ENCODE measurements at places on chromosomes 6 and 20. TPM values are rescaled to one million over a fixed set of nuclear protein-coding genes. Genes with fewer than 3 reads are reported as not detected.
A peak's percentile ranks its signal among the peaks of the same experiment; 100 is the strongest.

GRCh38 chr6:170476360-170476759, 76.7 kb downstream of the PSMB1 start:
- DNase-seq: no peak

DNA sequence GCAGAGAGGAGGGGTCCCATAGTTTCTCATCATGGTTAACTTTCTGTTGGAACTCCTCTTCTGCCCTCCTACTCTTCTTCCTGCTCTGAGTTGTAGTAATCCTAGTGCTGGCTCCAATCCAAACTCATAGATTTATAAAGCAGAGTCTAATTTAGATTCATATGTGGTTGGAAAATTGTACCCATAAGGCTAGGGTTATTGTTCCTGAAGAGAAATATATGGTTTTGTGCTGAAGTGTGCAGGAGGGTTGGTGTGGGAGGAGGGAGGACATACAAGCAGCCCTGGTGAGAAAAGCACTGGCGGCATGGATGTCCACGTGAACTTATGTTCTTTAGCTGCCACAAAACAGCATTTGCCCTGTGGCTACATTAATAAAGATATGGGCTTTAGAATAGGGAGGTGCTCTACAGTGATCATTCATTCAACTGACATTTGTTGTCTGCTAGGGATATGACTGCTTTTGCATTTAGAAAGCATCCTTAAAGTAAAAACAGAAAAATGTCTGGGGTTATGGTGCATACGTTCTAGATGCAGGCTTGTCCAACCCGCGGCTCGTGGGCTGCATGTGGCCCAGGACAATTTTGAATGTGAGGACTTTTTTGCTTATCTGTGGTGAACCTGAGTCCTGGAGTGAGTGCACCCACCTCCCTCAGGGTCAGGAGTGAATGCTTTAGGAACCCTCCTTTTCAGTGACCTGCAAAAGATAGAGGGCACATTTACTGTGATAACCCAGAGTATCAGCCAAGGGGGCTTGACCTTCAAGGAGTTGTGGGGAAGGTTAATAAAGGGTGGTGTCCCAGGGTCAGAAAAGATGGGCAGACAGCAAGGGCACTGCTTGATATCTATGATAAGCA, 4.1 kb downstream of the HLA-A start:
- no peak for DNase-seq

- no peak for DNase-seq
These were observed 13.4 kb upstream of the CPNE5 start for GRCh38 chr6:36852481-36853147.

DNA sequence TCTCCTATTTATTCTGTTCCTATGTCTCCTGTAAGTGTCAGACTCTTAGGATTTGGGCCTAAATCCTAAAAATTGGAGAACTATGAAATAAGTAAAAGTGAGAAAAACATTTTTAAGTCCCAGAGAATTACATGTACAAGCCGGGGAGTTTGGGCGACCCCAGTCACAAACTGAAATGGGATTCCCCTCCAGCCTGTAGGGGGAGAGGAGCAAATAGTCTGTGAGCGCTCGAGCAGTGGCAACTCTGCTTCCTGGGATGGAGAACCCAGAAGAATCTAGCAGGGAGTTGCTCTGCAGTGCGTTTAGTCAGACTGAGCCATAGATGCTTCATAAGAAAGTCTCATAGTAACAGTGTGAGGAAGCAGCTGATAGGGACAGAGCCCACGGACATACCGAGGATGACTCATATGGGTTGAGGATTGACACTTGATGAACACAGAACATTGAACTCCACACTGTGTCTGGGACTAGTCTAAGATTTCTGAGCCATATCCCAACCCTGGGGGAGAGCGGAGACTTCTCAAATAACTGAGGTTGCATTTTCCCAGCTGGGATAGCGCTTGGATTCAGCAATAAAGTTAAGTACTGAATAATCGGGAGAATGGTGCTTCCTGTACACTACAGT, 437.2 kb downstream of the BCKDHB start:
- no peak for DNase-seq

Gene OPRM1
- total RNA-seq: not detected

DNA sequence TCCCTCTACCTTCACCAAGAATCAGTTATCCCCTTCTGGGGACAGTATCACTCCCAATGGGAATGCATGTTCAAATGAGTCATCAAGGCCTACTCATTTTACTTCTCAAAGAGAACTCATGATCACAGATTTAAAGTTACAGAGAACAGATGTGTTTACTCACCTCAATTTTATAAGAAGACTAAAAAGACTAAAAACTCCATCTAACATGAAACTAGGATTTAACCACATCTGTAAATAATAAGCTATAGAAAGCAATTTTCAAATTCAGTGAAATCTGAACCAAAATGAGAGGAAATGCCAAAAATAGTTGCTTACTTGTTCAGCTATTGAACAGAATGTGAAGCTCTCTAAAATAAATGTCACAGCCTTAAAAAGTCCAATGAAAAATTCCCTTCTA, 300.1 kb upstream of the KCNQ5 start:
- DNase-seq: no peak

DNA sequence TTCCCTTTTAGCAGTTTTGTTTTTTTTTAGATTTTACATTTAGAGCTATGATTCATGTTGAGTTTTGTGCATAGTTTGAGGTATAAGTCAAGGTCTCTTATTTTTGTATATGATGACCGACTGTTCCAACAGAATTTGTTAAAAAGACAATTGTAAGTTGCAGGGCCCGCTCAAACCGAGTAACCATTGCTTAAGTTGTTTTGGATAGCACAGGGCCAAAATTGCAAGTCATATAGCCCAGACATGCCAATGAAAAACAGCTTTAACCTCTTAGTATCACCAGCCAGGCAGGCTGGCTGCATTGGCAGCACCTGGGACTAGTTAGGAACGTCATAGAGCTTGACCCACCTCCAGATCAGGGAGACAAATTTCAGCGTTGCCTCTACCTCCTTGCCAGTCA, 47.3 kb downstream of the PFDN4 start:
- DNase-seq: no peak

GRCh38 chr20:20915844-20916243, 190.3 kb downstream of the LINC00237 start:
- DNase-seq: no peak

Gene C6orf52
- not detected for total RNA-seq

Gene NHSL1
- total RNA-seq: 0.86 TPM

Gene PPP1R14C
- not detected for total RNA-seq

GRCh38 chr20:25280051-25280573, 32.2 kb downstream of the PYGB start:
- DNase-seq: peak; percentile 1

GRCh38 chr6:56227071-56227879, 20.1 kb downstream of the COL21A1 start:
- DNase-seq: no peak

Gene TRIM40
- 3.5 TPM for total RNA-seq

- no peak for DNase-seq
These were observed 10.6 kb downstream of the NRN1 start for GRCh38 chr6:5995949-5996713.

- no peak for DNase-seq
These were observed 43.0 kb downstream of the TSPYL4 start for GRCh38 chr6:116210750-116211425.

Gene TDP2
- 42.0 TPM for total RNA-seq

- no peak for DNase-seq
These were observed 6.6 kb upstream of the TP53RK start for GRCh38 chr20:46695892-46696291.

GRCh38 chr20:6142348-6142993, 19.6 kb upstream of the FERMT1 start:
- DNase-seq: no peak

- no peak for DNase-seq
These were observed 226.1 kb downstream of the BCAS1 start for GRCh38 chr20:53844259-53844658.

GRCh38 chr6:116190550-116190949, 63.3 kb downstream of the TSPYL4 start:
- DNase-seq: no peak

GRCh38 chr6:5282191-5282623, 20.9 kb downstream of the FARS2 start:
- no peak for DNase-seq

Gene MYLIP
- total RNA-seq: 229 TPM

- no peak for DNase-seq
These were observed 3.4 kb upstream of the SULF2 start for GRCh38 chr20:47788741-47789080.

DNA sequence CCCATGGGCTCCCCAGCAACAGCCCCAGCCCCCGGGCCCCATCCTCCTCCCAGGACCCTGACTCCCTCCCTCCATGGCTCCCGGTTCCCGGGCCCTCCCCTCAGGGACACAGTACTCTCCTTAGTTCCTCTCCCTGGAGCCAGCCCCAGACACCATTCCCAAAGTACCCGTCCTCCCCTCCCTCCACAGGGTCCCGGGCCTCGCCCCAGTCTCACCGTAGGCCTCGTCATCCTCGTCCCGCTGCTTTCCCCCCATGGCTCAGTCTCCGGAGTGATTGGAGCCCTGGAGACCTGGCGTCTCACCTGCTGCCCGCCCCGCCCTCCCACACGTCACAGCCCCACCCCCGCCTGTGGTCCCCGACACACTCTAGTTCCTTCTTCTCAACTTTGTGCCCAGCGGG, at the start of gene SLC44A4:
Gene SLC44A4, minus strand, starts transcription at position 272 of the 400 bp plus-strand sequence. Its CDS starts 17 bp downstream, at position 255.
- DNase-seq: no peak

- DNase-seq: no peak
These were observed 932 bp upstream of the EZR start for GRCh38 chr6:158819977-158820622.

Gene SAMD10
- total RNA-seq: 17.2 TPM

DNA sequence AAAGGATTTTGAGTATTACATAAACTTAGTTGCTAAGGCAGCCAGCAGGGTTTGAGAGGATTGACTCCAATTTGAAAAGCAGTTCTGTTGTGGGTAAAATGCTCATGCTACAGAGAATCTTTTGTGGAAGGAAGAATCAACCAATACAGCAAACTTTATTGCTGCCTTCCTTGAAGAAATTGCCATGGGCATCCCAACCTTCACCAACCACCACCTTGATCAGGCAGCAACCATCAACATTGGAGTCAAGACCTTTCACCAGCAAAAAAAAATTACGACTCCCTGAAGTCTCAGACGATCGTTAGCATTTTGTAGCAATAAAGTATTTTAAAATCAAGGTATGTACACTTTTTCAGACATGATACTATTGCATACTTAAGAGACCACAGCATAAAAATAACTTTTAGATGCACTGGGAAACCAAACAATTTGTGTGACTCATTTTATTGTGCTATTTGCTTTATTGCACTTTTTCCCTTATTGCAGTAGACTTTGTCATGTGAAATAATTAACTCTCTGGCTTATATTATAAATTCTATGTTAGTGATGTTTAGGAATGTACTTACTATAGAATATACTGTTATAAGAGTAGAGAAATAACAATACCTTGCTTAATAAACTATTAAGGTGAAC, 390.8 kb downstream of the CDKAL1 start:
- DNase-seq: no peak

DNA sequence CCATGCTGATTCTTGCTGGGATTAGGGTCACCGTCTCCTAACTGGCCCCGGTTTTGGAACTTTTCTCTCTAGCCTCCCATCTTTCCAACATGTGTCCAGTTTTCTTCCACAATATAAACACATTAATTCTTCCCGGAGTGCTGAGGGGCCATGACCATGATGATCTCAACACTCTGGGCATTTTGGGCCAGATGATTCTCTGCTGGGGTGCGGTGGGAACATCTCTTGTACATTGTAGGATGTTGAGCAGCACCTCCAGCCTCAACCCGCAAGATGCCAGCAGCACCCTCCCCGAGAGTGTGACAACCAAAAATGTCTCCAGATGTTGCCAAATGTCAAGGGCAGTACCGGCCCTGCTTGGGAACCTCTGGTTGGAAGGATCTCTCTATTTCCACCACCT, 164.8 kb downstream of the TFAP2C start:
- no peak for DNase-seq

Gene USP49
- total RNA-seq: 2.1 TPM

Gene RAMACL
- total RNA-seq: 0.82 TPM

- DNase-seq: no peak
These were observed 90.5 kb downstream of the UNC5CL start for GRCh38 chr6:40948570-40948969.

DNA sequence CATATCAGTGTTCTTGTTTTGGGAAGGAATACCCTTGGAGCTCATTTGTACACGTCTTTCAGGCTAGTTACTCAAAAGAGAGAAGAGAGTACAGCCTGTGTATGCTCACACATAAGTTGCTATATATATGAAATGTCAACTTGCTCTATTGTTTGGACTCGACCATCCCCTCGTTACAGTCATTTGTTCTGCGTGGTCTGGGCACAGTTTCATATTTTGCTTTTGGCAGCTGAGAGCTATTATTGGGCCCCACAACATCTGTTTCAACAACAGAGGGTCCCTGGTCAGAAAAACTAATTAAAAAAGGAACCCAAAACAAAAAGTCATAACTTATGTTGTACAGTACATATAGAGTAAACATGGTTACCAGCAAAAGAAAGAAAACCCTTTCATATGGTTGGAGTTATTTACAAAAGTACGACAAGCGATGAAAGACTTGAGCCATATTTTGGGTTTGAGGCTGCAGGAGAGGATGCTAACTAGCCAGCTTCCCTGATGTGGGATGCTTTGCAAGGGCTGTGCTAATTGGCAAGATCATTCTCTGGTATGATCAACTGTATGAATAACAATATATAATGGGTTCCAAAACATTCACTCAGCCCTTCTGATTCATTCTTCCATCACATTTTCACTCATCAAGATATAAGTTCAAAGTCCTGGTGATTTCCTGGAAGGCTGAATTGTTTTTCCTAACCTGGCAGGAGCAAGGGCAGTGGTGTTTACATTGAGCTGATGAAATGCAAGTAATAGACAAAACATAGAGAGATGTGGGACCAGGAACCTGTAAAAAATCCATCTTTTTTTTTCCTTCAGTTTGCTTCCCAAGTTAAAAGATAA, 137.9 kb downstream of the RPS12 start:
- DNase-seq: no peak

GRCh38 chr6:165204807-165205545, 104.4 kb downstream of the C6orf118 start:
- no peak for DNase-seq

Gene RBPJL
- not detected for total RNA-seq

DNA sequence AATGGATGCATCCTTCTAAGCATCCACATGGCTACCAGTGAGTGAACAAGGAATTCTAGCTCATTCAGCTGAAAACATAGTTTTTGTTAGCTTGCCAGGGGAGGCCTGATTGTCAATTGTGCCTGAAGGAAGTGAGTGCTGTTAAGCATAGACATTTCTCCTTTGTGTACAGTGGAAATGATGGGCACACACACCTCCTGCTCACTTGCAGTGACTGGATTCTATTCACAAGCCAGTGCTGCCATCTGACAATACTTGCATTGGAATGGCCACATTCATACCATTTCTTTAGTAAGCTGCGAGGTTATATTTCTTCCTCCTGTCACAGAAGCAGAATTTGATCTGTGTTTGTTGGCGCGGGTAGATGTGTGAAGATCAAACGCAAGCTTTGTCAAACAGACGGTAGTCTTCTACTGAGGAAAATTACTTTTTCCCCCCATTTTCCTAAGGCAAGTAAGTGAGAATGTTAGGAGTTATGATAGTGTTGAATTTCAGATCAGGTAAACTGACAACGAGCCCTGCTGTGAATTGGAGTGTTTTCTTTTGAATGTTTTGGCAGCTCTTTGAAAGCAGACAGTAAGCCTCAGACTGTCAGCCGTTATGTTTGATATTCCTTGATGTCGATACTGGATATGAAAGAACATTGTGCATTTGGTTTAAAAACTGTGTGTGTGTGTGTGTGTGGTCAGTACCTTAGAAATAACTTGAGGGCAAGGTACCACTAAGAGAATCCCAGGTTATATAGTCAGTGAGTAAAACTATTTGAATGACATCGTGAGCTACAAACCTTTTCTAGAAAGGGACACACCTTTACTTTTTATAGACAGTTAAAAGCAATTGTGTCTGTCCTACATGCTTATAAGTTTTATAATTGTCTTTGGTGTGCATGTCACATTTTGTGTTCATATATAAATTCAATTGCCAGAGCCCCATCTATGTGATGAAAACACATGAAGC, 84.2 kb upstream of the BMP2 start:
- no peak for DNase-seq

All from T-helper 17 cell (primary cell).